ENCODE measurements at places on chromosomes 2 and 18. TPM values are rescaled to one million over a fixed set of nuclear protein-coding genes. Genes with fewer than 3 reads are reported as not detected.

Gene RNASEH1
- 24.5 TPM for total RNA-seq

Gene EXOC6B
- total RNA-seq, result 20.9 TPM

Gene RAPGEF4
- 33.5 TPM for total RNA-seq

Gene ITGA4
- 71.0 TPM for total RNA-seq

Gene INHA
- not detected for total RNA-seq

Gene CPLX4
- total RNA-seq, result not detected

Gene CWC22
- total RNA-seq, result 28.9 TPM

Gene AP1S3
- total RNA-seq, result 14.2 TPM

Gene ST8SIA5
- total RNA-seq, result 0.09 TPM

Gene VWC2L
- total RNA-seq, result 0.25 TPM

Gene RAB27B
- 21.5 TPM for total RNA-seq

Gene CHMP1B
- 36.0 TPM for total RNA-seq

Gene C2orf80
- total RNA-seq, result 0.25 TPM

Gene ACOXL
- total RNA-seq, result 10.6 TPM

Gene CDK5R2
- 0.17 TPM for total RNA-seq

Gene ACMSD
- total RNA-seq, result not detected

Gene FAHD2B
- total RNA-seq, result 14.4 TPM

Gene PARD3B
- total RNA-seq, result 38.7 TPM

All from lung (tissue), 17 donors.